ENCODE measurements at places on chromosomes 6 and 20.

- DNase-seq: no peak
These were observed 50.8 kb downstream of the UTRN start for GRCh38 chr6:144335914-144336313.

DNA sequence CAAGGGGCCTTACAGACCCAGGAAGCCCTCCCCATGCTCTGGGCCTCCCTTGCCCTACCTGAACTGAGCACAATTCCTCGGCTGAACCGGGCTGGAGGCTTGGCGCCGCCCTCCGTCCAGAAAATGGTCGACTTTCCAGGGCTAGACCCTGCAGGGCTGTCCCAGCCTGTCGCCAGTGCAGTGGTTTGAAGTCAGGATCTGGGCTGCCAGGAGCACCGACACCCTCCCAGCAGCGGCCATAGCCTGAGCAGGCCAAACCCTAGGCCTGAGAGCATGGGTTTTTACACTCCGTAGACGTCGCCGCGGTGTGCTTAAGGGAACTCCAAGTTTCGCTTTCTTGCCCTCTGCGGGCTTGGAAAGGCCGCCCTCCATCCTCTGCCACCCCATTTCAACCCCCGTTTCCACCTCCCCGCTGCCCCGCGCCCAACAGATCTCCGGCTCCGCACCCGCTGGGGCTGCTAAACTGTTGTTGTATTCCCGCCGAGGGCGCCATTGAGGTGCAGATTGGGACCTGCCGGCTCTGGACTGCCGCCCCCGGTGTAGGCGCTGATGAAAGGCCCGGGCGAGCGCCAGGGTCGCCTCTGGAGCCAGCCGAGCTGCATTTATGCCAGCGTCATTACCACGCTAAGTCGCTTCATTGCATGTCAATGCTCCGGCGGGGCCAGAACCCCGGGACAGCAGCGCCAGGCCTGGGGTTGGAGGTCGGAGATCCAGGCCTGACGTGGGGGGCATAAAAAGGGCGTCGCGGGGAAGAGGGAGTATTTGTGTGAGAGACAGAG is 2.2 kb upstream of the TFAP2A start:
- no peak for DNase-seq

- DNase-seq: no peak
These were observed 105.4 kb downstream of the TMEM242 start for GRCh38 chr6:157217894-157218370.

DNA sequence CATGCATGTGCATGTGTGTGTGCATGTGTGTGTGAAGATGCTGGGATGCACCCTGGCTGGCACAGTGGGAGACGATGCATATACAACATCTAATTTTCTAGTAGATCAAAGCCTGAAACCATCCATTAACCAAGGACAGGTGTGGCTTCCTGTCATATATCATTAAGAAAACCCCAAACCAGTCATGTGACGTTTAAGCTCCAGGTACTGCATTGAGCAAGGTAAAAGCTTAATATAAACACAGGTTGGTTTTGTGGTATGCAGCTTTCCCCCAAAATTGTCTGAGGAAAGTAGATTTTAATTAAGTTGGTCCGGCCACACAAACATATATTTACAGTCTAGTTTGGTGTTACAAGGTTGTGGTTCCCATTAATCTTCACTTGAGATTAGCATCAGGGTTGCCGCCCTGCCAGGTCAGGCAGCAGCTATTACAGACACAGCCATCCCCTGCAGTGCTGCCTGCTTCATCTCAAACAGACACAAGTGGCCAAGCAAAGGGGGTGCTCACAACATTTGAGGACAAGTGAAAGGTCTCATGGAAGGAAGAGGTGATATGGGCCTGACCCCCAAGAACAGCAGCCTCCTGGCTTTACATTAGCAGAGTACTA is 48.6 kb upstream of the NAA20 start:
- no peak for DNase-seq

DNA sequence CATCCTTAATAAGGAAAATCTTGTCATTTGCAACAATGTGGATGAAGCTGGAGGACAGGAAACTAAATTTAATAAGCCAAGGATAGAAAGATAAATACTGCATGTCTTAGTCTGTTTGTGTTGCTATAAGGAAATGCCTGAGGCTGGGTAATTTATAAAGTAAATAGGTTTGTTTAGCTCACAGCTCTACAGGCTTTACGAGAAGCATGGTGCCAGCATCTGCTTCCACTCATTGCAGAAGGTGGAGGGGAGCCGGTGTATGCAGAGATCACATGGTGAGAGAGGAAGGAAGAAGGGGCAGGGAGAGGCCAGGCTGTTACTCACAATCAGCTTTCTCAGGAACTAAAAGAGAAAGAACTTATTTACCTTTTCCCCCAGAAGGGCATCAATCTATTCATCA is 118.9 kb upstream of the SMLR1 start:
- DNase-seq: no peak

GRCh38 chr6:19866173-19866984 is 29.2 kb downstream of the ID4 start:
- no peak for DNase-seq

DNA sequence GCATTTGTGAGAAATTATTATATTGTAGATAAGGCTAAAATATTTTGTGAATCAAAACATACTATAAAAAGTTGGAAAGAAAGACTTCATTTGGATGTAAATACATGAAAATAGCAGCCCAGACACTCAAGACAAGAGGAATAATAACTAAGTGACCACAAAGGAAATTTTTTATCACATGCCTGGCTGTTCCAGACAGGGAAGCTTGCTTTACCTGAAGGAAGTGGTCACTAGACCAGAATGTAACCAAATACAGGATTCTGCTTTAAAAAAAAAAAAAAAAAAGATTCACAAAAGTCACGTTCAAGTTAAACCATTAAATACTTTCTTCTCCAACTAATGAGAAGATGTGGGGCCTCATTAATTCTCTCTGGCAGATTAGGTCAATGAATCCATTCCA is 9.3 kb upstream of the HLA-DQB2 start:
- DNase-seq: no peak
